Osteocyte (in vitro differentiated cells): ENCODE measurements at places on chromosomes 16 and 17. TPM values are rescaled to one million over a fixed set of nuclear protein-coding genes. Genes with fewer than 3 reads are reported as not detected.

Gene HEATR9
- not detected in 2 replicates for total RNA-seq

Gene CRYBA1
- not detected in 2 replicates for total RNA-seq

Gene CCL2
- 50.3 and 59.3 TPM in 2 replicates for total RNA-seq

DNA sequence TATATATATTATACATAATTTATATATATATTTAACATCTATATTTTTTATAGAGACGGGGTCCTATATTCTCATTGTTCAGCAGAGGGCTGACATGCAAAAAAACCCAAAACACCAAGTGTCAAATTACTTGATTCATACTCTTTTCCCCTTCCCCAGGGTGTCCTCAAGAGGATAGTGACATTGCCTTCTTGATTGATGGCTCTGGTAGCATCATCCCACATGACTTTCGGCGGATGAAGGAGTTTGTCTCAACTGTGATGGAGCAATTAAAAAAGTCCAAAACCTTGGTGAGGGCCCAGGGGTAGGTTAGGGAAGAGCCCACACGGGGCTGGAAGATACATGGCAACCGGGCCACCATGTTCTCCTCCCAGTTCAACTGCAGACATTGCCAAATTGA lies 11.0 kb downstream of the ITGAM start:
- peak; percentile 13 for DNase-seq

DNA sequence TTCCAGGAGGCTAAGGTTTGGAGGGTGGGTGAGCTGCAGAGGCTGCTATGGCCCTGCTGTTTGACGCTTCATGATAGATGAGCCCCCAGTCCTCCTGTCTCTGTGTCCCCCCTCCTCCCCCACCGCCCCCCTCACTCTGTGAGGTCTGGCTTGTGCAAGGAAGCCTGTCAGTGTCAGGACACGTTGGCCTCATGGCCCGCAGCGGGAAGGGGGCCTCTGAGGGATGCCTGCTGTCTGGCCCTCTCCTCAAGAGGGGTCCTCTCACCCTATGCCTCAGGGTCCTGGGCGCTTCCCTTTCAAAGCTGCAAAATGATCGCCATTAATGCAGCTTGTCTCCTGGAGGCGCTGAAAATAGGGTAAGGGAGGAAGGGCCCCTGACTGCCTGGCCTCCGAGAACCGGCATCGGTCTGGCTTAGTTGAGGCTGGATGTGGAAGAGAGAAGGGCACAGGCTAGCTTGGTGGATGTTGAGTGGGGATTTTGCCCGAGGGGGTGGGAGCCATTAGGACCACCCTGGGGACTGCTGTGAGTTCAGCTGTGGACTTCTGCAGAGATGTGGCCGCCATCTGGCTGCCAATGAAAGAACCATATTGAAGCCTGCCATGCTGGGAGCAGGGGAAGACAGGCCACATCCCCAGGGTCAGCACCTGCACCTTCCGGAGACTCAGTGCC lies 14.8 kb upstream of the GOSR2 start:
- DNase-seq = no peak

DNA sequence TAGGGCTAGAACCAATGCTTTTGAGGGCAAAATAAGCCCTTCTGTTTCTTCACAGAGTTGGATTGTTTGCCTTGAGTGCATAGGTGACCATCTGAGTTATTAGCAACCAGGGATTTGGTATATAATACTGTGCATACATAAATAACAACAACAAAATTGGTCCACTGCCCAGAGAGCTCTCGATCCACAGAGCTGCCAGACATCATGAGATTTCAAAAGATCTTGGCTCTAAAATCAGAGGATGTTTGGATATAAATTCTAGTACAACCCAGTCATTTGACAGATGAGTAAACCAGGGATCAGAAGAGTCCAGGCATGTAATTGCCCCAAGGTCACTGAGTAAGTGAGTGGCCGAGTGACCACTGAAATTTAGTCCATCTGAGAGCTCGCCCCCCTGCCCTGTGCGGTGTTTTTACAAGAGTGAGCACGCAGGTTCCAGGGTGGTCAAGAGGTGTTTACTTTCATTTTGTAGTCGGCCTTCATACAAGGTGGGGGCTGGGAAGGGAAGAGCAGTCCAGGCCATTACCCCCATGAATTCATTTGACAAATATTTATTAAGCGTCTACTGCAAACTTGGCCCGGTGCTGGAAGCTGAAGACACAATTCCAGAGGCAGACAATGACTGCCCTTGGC lies 1.8 kb upstream of the MT2A start:
- DNase-seq = no peak

- DNase-seq = no peak
These were observed 161.9 kb downstream of the FOXL1 start for GRCh38 chr16:86740298-86740697.

GRCh38 chr16:85918436-85918835 lies 19.5 kb downstream of the IRF8 start:
- no peak for DNase-seq

GRCh38 chr17:68029512-68030215 lies 5.9 kb upstream of the KPNA2 start:
- no peak for DNase-seq

- DNase-seq = no peak
These were observed 15.2 kb upstream of the KPNA2 start for GRCh38 chr17:68020409-68020756.

- DNase-seq = no peak
These were observed 8.2 kb downstream of the GLP2R start for GRCh38 chr17:9833922-9834321.

- no peak for DNase-seq
These were observed 2.3 kb downstream of the MYO15B start for GRCh38 chr17:75589919-75590303.

- no peak for DNase-seq
These were observed 40.7 kb upstream of the ANKFY1 start for GRCh38 chr17:4304417-4305027.

DNA sequence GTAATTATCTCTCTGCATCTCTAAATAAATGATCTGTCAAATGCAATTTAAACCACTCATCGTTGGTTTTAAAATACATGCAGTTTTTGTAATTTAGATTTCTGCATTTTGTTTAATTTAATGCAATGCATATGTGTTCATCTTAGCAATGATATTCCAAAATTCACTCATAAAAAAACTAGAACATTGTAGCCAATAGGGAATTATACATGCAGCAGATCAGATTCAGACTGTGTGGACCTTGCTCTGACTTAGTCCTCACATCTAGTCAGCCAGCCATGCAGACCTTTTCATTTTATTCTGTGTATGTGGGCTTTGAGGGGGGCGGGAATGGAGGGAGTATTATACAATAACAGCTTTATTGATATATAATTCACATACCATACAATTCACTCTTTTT lies 37.3 kb upstream of the SIAH1 start:
- no peak for DNase-seq

DNA sequence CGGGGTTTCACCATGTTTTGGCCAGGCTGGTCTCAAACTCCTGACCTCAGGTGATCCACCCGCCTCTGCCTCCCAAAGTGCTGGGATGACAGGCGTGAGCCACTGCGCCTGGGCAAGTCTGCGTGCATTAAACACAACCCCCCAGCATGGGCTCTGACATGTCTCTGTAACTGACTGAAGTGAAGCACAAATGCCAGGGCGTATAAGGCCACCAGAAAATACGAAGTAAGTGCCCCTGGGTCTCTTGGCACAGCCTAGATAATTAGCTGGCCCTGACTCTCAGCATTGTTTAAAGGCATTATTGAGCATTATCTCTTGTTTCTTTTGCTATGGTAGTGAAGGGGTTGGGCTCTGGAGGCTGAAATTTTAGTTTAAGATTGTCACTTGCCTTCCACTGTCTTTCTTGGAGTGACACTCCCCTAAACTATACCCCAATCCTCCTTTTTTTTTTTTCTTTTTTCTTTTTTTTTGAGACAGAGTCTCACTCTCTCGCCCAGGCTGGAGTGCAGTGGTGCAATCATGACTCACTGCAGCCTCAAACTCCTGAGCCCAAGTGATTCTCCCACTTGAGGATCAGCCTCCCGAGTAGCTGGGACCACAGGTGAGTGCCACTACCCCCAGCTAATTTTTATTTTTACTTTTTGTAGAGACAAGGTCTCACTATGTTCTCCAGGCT lies 8.2 kb upstream of the SEC14L1 start:
- DNase-seq = no peak

DNA sequence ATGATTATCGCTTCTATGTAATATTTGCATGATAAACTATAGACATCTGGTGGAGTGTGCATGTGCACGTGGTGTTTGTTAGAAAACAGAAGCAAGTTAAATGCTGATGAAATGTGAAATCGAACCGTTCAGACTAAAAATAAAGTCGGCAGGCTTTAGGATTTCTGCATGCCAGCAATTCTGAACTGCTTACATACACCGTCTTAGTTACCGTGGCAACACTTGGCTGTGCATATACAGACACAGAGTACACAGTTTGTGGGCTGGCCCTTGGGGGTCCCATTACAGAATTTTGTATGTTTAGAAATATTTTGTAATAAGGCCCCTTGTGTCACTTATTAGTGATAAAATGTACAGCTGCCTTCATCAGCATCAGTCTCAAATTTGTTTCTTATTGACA lies 605.5 kb downstream of the RBFOX1 start:
- DNase-seq = no peak

DNA sequence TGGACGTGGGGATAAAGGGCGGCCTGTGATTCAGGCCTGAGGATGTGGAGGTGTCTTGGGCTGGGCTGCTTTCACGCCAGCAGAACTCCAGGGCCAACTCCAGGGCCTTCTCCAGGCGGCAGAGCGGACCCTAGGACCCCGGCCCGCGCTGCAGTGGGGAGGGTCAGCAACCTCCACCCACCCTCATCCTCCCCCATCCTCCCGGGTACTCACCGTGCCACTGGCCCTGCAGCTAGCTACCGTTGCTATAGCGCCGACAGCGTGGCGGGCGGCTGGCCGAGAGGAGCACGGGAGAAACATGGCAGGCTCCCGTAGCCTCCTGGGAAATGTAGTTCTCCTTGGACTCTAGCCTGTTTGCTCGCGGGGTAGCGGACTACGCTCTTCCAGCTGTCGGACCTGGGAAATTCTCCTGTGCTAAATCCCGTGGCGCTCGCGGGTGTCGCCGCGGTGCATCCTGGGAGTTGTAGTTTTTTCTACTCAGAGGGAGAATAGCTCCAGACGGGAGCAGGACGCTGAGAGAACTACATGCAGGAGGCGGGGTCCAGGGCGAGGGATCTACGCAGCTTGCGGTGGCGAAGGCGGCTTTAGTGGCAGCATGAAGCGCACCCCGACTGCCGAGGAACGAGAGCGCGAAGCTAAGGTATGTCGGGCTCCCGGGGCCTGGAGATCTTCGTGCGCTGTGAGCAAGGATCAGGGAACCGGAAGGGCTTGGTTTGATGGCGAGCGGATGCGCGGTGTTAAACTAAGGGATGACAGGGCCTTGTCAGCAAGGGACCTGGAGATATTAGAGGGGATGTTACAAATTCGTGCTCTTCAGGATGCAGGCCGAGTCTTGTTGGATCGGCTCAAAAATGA lies at the start of the genes FTO and RPGRIP1L:
Gene FTO, plus strand, starts transcription at position 567 of the 855 bp plus-strand sequence.
Gene RPGRIP1L, minus strand, starts transcription at position 270 of the 855 bp plus-strand sequence. CDS start 3,136 bp downstream, outside the sequence.
- DNase-seq = peak; percentile 100

GRCh38 chr16:31132303-31132979 lies 3.1 kb downstream of the PRSS8 start:
- DNase-seq = no peak

DNA sequence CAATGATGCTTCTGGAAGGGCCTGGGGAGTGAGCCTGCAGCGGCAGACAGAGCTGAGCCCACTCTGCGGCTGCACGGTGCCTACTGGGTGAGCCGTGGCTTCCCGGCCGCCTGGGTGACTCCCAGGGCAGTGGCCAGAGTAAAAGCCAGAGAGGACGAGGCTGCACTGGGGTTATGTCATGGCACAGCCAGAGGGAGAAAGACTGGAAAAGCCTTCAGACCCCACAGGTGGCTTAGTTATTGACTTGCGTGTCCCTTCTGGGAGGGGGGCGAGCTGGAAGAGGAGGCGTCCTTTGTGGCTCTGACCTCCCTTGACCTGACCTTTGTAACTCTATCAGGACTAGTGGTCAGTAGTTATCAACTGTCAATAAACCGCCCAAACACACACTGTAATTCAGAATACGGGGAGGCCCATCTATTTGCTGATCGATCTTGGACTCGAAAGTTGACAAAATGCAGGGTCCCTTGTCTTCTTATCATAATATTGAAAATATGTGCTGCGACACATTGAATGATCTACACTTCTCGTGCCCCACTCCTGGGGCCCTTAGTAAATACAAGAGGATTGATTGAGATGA lies 385.9 kb upstream of the ZFHX3 start:
- no peak for DNase-seq

GRCh38 chr17:3963237-3964201 lies 718 bp downstream of the ATP2A3 start:
- no peak for DNase-seq

DNA sequence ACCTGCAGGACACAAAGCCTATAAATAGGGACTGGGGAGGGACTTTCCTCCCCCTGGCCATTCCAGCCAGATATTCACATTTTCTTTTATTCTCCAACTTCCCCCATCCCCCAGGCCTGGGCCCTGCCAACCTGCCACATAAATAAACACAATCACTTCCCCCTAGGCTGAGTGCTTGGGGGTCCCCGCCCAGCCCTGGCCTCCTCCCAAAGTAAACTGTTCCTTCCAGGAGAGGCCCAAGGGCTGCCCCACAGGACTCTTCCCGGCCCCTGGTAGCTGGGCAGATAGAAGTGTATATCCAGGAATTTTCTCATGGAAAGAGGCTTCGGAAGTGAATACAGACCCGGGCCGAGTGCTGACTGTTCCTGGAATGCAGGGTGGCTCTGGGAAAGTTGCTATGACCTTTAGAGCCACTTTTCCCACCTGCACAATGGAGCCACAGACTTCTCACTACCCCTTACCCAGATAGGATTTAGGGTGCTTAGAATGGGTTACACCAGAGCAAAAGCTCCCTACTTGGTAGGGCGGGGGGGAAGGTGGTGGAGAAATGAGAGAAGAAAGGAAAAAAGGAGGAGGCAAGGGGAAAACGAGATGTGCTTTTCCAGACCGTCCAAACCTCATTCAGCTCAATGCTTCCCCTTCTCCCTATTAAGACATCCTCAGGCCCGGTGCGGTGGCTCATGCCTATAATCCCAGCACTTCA lies 8.5 kb downstream of the CSF3 start:
- no peak for DNase-seq

DNA sequence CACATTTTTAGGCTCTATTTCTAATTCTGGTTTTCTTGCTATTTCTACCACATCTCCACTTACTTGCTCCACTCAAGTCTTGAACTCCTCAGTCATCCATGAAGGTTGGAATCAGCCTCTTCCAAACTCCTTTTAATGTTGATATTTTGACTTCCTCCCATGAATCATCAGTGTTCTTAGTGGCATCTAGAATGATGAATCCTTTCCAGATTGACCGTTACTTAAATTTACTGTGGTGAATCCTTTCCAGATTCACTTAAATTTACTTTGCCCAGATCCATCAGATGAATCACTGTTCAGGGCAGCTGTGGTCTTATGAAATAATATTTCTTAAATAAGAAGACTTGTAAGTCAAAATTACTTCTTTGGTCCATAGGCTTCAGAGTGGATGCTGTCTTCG lies 32.4 kb downstream of the CLTC start:
- DNase-seq = no peak

- no peak for DNase-seq
These were observed 23.4 kb downstream of the RNFT1 start for GRCh38 chr17:59941131-59941530.

DNA sequence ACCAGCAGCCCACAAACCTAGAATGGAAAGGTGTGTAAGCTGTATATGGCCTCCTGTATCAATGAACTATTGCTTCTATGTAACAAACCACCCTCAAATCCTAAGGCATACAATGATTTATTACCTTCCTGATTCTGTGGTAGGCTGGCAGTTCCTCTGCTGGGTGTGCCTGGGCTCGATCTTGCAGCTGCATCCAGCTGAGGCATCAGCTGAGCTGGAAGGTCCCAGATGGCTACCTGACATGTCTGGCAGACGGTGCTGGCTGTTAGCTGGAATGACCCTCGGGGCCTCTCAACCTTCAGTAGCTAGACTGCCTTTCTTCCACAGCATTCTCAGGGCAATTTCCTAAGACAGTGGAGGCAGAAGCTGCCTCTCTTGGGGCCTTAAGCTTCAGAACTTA lies 152.7 kb downstream of the RAB11FIP4 start:
- DNase-seq = no peak
